ENCODE measurements at places on chromosomes 4 and X.
A peak's percentile ranks its signal among the peaks of the same experiment; 100 is the strongest.

DNA sequence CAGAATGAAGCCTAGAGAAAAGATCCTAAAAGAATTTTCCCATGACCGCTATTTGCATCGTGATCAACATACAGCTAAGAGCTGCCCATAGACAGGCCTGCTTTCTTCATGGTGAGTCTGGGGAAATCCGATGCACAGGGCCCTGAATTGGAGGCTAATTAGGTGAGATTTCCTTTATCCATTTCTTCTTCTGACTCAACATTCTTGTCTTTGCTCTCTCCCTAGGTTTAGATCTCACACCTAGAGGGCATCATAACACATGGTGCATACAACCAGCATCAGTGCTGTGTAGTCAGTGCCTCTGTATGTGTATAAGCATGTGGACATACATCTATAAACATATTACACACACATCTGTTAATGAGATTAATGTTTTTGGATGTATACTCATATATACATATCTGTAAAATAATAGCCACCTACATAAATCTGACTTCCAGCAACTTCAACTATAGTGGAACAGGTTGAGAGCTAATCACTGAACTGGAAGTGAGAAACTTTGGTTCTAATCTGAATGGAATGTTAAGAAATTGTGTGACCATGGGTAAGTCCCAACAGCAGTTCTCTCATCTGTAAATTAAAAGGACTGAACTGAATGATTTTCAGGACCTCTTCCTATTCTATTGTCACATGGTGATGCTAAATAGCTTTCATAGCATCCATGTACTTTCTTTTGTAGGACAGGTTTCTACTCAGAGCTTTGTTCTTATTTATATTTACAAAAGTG lies 17.5 kb downstream of the GATB start:
- no peak for DNase-seq

GRCh38 chrX:28888416-28888815 lies 301.2 kb downstream of the IL1RAPL1 start:
- DNase-seq, result no peak

- no peak for DNase-seq
Observed at GRCh38 chr4:106063009-106063408, 167.7 kb downstream of the NPNT start.

DNA sequence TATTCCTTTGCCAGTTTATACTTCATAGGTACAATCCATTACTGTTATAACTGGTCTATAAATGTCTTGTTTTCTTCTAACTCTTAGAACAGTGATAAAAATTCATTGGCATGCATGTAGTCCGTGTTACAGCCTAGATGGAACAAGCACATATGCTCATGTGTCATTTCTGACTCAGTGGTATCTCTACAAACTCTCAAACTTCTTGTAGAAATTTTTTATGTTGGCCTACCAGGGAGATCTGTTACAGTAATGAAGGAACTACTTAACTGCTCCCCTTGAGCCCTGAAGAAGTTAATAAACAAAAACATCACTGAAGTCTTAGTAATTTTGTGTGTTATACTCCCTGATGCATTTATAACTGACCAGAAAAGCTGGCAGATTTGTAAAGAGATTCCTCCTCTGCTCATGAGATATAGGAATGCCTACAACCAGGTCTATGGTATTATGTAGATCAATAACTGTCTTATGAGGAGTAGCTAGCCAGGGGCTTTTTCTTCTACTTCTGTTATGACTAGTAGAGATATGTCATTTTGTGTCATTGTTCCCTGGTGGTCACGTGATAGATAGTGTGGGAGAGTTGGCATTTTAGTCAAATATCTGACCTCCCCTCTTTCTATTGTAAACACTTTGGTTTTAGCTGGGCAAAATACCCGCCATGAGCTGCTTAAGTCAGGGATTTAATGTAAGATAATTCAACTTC lies 53.7 kb upstream of the FAAH2 start:
- DNase-seq, result no peak

- DNase-seq, result no peak
Observed at GRCh38 chr4:3013839-3014350, 50.5 kb downstream of the GRK4 start.

GRCh38 chr4:21921526-21922180 lies 26.9 kb downstream of the KCNIP4 start:
- DNase-seq, result no peak

- DNase-seq, result no peak
Observed at GRCh38 chr4:158786121-158786601, 17.3 kb downstream of the FNIP2 start.

GRCh38 chr4:101125045-101125942 lies 222.0 kb downstream of the PPP3CA start:
- DNase-seq, result no peak

DNA sequence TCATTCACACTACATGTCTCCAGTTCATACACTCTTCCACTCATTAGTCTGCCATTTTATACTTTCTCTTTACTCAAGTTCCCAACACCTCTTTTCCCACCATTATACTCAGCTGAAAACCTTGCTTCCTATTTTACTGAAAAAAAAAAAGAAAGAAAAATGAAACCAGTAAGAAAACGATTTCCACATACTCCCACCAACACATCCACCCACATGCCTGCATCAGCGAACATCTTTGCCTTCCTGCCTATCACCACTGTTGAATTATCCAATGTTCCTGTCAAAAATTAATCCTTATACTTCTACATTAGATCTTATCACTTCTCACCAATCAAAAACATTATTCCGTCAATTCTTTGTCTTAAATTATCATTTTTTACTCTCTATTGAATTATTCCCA lies 188.1 kb upstream of the FAM241A start:
- DNase-seq, result no peak

GRCh38 chrX:78322863-78323262 lies 4.5 kb downstream of the CYSLTR1 start:
- DNase-seq, result no peak

GRCh38 chr4:73341454-73341853 lies 62.6 kb upstream of the ALB start:
- DNase-seq, result peak; percentile 53

GRCh38 chrX:44817029-44817428 lies 26.8 kb upstream of the DUSP21 start:
- no peak for DNase-seq

GRCh38 chrX:7503251-7503650 lies 339.7 kb upstream of the VCX start:
- DNase-seq, result no peak

DNA sequence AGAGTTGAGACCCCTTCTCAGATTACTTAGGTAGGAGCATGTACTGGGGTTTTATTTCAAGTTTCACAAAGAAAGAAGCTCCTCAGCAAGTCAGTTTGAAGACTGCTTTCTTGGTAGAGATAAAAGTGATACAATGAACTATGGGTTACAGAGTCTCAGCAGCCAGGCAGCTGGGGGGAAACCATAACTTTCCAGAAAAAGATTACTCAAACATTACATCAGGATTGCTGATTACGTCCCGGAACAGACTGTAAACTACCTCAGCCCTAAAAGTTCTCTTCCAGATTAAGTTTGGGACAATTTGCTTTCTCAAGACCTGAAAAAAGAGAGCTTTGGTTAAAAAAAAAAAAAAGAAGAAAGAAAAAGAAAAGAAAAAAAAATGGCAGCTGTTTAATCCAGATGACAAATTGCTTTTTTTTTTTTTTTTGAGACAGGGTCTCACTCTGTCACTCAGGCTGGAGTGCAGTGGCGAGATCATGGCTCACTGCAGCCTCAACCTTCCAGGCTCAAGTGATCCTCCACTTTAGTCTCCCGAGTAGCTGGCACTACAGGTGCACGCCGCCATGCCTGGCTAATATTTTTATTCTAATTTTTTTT lies 16.6 kb downstream of the SAT1 start:
- no peak for DNase-seq

DNA sequence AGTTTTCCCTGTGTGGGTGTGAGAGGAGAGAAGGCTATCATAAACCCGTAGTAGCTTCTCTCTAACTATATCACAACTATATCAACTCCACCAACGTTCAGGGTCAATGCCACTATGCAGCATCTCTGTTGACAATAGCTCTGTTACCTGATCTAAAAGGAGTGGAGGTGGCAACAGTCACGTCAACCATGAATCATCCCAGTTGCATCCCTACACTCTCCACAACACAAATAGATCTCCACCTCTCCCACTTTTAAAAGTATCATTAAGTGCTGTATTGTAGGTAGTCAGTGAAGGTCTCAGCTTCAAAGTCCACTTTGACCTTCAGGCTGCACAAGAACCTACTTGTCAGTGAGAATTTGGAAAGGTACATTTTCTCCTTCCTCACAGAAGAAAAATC lies 600.5 kb upstream of the GRIA3 start:
- no peak for DNase-seq

DNA sequence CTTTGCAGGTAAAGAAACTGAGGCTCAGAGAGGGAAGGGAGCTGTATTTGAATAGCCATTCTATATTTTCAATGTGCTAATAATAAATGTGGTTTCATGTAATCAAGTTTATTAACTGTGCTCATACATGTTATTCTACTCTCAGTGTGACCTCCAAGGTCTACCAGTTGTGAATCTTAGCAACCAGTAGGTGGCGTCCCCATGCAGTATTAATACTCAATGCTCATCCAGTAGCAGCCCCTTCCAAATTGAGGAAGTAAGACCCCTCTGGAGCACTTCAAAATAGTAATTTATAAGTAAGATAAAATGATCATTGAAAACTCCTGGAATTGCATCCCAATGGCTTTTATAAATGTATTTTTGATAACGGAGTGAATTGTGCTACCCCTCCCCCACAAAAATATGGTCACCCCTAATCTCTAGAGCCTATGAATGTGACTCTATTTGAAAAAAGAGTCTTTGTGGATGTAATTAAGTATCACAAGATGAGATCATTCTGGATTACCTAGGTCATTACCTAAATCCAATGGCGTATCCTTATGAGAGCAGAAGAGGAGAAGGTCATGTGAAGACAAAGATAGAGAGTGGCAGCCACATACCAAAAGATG lies 20.4 kb upstream of the SEPSECS start:
- DNase-seq, result no peak

DNA sequence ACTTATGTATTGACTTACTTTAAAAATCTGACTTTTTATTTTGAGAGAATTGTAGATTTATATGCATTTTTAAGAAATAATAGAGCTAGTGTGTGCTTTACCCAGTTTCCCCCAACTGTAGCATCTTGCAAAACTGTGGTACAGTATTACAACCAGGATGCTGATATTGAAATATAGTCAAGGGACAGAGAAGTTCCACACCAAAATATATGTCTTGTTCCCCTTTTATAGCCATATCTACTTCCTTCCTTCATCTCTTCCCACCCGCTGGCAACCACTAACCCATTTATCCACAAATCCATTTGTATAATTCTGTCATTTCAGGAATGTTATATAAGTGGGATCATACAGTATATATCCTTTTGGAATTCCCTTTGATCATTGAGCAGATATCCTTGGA lies 16.8 kb downstream of the KDM6A start:
- DNase-seq, result no peak

DNA sequence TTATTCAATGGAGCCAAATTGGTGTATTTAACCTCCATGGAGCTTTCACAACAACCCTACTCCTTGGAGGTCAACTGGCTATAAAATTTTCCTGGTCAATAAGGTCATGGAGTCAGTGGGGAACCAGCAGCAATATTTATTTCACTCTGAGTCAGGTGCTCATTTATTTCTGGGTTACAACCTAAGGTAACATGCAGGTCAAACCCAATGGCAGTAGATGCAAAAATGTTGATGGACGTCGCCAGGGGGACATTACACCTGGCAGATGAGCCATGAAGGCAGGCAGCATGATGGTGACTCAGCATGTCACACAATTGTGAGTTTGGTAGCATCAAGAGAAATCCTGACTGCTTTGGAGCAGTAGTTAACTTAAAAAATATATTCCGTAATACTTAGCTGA lies 514.1 kb downstream of the IL15 start:
- no peak for DNase-seq

- no peak for DNase-seq
Observed at GRCh38 chr4:74230902-74231499, 73.1 kb downstream of the MTHFD2L start.
